A673 (cell line): ENCODE measurements at places on chromosomes 3 and 15.

DNA sequence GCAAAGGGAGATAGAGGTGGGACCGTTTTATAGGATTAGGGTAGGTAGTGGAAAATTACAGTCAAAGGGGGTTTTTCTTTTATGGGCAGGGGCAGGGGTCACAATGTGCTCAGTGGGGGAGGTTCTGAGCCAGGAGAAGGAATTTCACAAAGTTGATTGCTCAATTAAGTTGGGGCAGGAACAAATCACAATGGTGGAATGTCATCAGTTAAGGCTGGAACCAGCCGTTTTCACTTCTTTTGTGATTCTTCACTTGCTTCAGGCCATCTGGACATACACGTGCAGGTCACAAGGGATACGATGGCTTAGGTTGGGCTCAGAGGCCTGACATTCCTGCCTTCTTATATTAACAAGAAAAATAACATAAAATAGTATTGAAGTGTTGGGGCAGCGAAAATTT, 453.8 kb downstream of the VGLL3 start:
- DNase-seq, result no peak
- no peaks in the 10 kb centered on the region for H3K27me3 ChIP-seq
- H3K27ac ChIP-seq, result no peak overlapping the region
- H3K4me1 ChIP-seq, result no peaks in the 10 kb centered on the region
- H3K4me3 ChIP-seq, result no peak overlapping the region

DNA sequence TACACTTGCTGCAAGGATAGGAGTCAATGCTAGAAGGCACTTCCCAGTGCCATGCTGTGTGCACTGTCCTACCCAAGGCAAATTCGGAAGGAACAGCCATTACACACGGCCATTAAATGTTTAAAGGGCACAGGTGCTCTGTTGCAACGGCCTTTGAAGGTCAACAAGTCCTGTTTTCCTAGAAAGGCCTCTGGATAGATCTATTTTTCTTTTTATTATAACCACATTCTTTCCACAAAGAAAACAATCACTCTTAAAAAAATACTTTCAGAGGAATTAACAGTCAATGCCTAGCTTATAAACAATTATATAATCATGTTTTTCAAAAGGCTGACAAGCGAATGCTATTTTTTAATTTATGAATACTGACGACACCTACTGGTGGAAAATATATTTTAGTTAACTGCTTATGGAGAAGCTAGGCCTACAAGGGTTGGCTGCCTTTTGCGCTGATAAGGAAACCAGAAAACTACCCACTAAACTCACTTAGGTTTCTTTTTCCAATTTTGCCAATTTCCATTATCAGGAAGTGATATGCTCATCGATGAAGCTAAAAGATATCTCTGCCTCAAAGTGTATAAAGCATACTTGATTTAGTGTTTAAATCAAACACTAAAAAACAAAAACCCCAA, 2.4 kb downstream of the ARHGEF3 start:
- peak; percentile 51 for DNase-seq
- H3K4me3 ChIP-seq, result no peak overlapping the region
- no peak overlapping the region for H3K27ac ChIP-seq
- no peaks in the 10 kb centered on the region for H3K36me3 ChIP-seq
- H3K4me1 ChIP-seq, result no peaks in the 10 kb centered on the region

- H3K36me3 ChIP-seq, result no peaks in the 10 kb centered on the region
- no peak overlapping the region for H3K27ac ChIP-seq
- DNase-seq, result no peak
These were observed 29.5 kb downstream of the P2RY14 start for GRCh38 chr3:151248772-151249337.

GRCh38 chr15:98597666-98598065, 50.7 kb upstream of the IGF1R start:
- H3K36me3 ChIP-seq, result no peaks in the 10 kb centered on the region
- H3K4me3 ChIP-seq, result no peak overlapping the region
- peaks cover 10% of the 10 kb centered on the region for H3K27me3 ChIP-seq
- no peak overlapping the region for H3K27ac ChIP-seq

DNA sequence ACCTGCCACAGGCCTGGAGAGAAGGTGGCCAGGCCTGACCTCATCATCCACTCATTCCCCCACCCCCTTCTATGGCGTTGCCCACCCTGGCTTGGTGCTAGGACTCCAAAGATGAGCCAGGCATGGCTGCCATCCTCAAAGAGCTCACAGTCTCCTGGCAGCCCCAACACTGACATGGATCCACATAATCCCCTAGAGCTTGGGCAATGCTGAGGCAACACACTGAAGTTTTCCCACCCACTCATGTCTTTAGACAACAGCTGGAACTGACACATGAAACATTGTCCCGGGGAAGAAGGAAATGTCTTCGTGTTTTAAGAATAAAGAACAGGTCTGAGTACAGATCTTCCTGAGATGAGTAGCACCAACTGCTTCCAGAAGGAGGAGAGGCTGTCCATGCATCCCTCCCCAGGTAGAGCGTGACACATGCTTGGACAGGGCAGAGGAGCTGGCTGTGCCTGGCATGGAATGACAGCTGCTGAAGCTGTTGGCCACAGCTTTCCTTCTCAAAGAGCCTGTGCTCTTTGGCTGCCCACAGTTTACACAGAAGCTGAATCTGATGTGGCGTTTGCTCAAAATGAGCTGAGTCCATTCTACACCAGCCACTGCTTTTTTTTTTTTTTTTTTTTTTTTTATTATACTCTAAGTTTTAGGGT, 70.1 kb downstream of the HOMER2 start:
- no peak overlapping the region for H3K4me3 ChIP-seq
- no peaks in the 10 kb centered on the region for H3K27me3 ChIP-seq
- no peaks in the 10 kb centered on the region for H3K4me1 ChIP-seq
- no peak overlapping the region for H3K27ac ChIP-seq
- peak; percentile 8 for DNase-seq
- no peaks in the 10 kb centered on the region for H3K36me3 ChIP-seq

- H3K4me1 ChIP-seq, result no peaks in the 10 kb centered on the region
- H3K27ac ChIP-seq, result no peak within 1 kb of the TSS
- no peaks in the 10 kb centered on the region for H3K36me3 ChIP-seq
- no peak for DNase-seq
- H3K4me3 ChIP-seq, result no peak within 1 kb of the TSS
- no peaks in the 10 kb centered on the region for H3K27me3 ChIP-seq
These were observed at the start of gene FAM240A for GRCh38 chr3:46612324-46612723. TSS of gene FAM240A (plus strand) at chr3:46612525. CDS start at chr3:46612684, 159 bp downstream.

- H3K27me3 ChIP-seq, result no peaks in the 10 kb centered on the region
- H3K36me3 ChIP-seq, result no peaks in the 10 kb centered on the region
- no peak overlapping the region for H3K4me3 ChIP-seq
These were observed 49.5 kb downstream of the ITGA11 start for GRCh38 chr15:68382286-68383007.

GRCh38 chr3:148175214-148175613, 522.5 kb upstream of the AGTR1 start:
- H3K27ac ChIP-seq, result no peak overlapping the region
- H3K27me3 ChIP-seq, result peaks cover 62% of the 10 kb centered on the region
- no peak overlapping the region for H3K4me3 ChIP-seq

DNA sequence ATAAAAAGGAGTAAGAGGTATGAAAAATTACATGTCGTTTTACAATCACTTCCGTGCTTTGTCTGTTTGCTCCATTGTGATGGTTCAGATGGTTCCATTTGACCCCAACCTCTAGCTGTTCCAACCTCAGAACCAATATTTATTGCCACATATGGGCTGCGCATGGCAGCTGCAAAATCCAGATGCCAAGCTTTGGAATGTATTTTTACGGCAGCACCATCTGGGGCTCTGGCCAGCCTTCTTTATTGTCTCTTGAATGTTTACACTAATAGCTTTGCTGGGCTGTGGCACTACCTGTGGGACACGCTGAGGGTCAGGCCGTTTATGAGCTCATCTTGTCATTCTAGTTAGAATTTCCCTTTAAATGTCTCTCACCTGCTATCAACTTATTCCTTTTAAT, 219.8 kb downstream of the ROBO2 start:
- no peak for DNase-seq
- no peak overlapping the region for H3K27ac ChIP-seq
- H3K4me1 ChIP-seq, result peaks cover 36% of the 10 kb centered on the region
- no peak overlapping the region for H3K4me3 ChIP-seq

GRCh38 chr3:67305922-67306321, 307.8 kb downstream of the KBTBD8 start:
- no peak for DNase-seq
- H3K36me3 ChIP-seq, result no peaks in the 10 kb centered on the region
- H3K27ac ChIP-seq, result no peak overlapping the region
- H3K4me3 ChIP-seq, result no peak overlapping the region
- no peaks in the 10 kb centered on the region for H3K4me1 ChIP-seq

- H3K36me3 ChIP-seq, result no peaks in the 10 kb centered on the region
- DNase-seq, result no peak
- H3K27me3 ChIP-seq, result no peaks in the 10 kb centered on the region
- H3K27ac ChIP-seq, result no peak overlapping the region
- H3K4me3 ChIP-seq, result no peak overlapping the region
- no peaks in the 10 kb centered on the region for H3K4me1 ChIP-seq
These were observed 313.3 kb downstream of the KBTBD8 start for GRCh38 chr3:67311440-67311839.

GRCh38 chr15:89967881-89968280, 33.2 kb upstream of the ZNF710 start:
- H3K27ac ChIP-seq, result no peak overlapping the region
- no peaks in the 10 kb centered on the region for H3K4me1 ChIP-seq
- no peak overlapping the region for H3K4me3 ChIP-seq
- H3K27me3 ChIP-seq, result no peaks in the 10 kb centered on the region
- DNase-seq, result no peak

GRCh38 chr15:67085237-67085817, 19.9 kb downstream of the SMAD3 start:
- H3K4me3 ChIP-seq, result no peak overlapping the region
- no peak for DNase-seq
- H3K4me1 ChIP-seq, result peaks cover 32% of the 10 kb centered on the region
- H3K36me3 ChIP-seq, result no peaks in the 10 kb centered on the region
- H3K27me3 ChIP-seq, result no peaks in the 10 kb centered on the region

- no peaks in the 10 kb centered on the region for H3K27me3 ChIP-seq
- H3K4me1 ChIP-seq, result no peaks in the 10 kb centered on the region
- no peak overlapping the region for H3K27ac ChIP-seq
- no peak for DNase-seq
- H3K4me3 ChIP-seq, result no peak overlapping the region
These were observed 9.5 kb downstream of the BTD start for GRCh38 chr3:15611018-15611417.

- peaks cover 15% of the 10 kb centered on the region for H3K4me1 ChIP-seq
- no peak overlapping the region for H3K4me3 ChIP-seq
- peaks cover 6% of the 10 kb centered on the region for H3K36me3 ChIP-seq
- H3K27me3 ChIP-seq, result no peaks in the 10 kb centered on the region
- H3K27ac ChIP-seq, result peak overlapping the region; percentile 30
These were observed 31.3 kb downstream of the TRAK1 start for GRCh38 chr3:42122261-42123011.

GRCh38 chr3:160473978-160474377, 24.4 kb upstream of the TRIM59 start:
- no peak overlapping the region for H3K4me3 ChIP-seq
- no peak overlapping the region for H3K27ac ChIP-seq
- no peaks in the 10 kb centered on the region for H3K4me1 ChIP-seq
- no peaks in the 10 kb centered on the region for H3K27me3 ChIP-seq

DNA sequence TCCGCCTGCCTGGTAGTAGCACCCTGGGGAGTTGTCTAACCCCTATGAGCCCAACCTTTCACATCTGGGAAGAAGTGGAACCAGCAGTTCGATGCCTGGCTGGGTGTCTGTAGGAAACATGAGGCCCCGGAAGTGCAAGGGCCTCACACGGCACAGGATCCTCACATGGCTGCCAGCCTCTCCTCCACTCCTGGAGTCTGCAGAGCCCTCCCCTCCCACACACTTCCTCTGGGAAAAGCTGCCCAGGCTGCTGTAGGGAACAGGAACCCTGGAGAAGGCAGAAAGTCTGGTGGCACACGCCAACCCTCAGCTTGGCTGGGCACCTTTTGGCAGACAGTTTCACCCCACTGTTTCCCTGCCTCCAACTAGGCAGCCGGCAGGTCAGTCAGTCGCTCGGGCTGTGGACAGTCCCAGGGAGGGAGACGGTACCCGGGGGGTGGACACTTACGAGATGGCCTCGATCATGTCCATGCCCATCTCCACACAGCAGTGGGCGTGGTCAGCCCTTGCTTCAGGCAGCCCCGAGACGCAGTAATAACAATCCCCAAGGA, 118.4 kb downstream of the ADCY5 start:
- no peak overlapping the region for H3K27ac ChIP-seq
- no peaks in the 10 kb centered on the region for H3K36me3 ChIP-seq
- peak; percentile 21 for DNase-seq
- no peak overlapping the region for H3K4me3 ChIP-seq
- no peaks in the 10 kb centered on the region for H3K4me1 ChIP-seq

DNA sequence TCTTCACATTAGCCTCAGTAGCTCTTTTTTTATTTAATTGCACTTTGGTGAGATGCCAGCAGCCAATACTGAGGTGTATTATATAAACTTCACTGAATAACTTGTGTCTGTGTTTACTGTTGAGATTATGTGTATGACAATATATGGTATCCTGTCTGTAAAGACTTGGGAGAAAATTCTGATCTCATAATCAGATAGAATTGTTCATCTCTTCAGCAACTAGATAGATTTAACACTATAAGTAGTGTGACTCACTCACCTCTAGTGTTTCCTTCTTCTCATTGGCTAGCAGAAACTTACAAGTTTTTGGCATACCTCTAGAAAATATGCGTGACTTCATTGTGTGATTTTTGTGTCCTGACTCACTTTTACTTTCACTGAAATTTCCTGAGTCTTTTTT, 67.6 kb upstream of the TGFBR2 start:
- no peak overlapping the region for H3K27ac ChIP-seq
- no peak overlapping the region for H3K4me3 ChIP-seq
- peak; percentile 64 for DNase-seq
- H3K36me3 ChIP-seq, result no peaks in the 10 kb centered on the region
- H3K4me1 ChIP-seq, result peaks cover 18% of the 10 kb centered on the region

GRCh38 chr3:60456180-60456579, 795.1 kb downstream of the FHIT start:
- no peak for DNase-seq
- H3K27ac ChIP-seq, result no peak overlapping the region
- no peaks in the 10 kb centered on the region for H3K27me3 ChIP-seq
- no peak overlapping the region for H3K4me3 ChIP-seq
- no peaks in the 10 kb centered on the region for H3K36me3 ChIP-seq
